Kasumi-1 (cell line): ENCODE measurements at places on chromosomes 6 and 20.

GRCh38 chr6:127345521-127345920 is 2.1 kb upstream of the ECHDC1 start:
- DNase-seq, result no peak

- DNase-seq, result no peak
These were observed 40.5 kb upstream of the VEGFA start for GRCh38 chr6:43729537-43729936.

DNA sequence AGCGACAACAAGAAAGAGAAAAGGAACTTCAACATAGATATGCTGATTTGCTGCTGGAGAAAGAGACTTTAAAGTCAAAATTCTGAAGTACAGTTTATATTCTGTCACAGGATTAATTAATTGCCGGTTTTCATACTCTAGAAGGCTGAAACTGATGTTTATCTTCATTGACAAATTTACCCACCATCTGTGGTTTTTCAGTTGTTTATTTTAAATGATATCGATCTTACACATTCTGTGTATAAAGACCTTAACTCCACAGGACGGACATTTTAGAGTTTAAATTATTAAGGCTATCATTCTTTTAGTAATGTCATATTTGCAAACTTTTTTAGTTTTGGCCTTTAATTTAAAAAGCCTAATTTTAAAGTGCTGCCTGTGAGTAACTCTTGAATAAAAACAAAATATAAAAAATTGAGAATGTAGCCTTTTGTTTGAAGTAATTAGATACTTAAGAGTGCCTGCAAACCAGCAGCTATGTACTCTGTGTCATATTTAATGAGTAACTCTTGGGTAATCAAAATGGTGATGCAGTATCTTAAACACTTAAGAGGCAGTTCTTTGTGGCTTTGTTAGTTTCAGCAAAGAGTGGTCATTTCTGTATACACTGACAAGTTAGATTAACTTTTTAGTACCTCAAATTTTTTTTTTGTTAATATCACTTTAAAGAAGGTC is 59.3 kb downstream of the CDC5L start:
- DNase-seq, result no peak

- DNase-seq, result peak; percentile 64
These were observed 21.4 kb upstream of the TRAM2 start for GRCh38 chr6:52598123-52598823.

DNA sequence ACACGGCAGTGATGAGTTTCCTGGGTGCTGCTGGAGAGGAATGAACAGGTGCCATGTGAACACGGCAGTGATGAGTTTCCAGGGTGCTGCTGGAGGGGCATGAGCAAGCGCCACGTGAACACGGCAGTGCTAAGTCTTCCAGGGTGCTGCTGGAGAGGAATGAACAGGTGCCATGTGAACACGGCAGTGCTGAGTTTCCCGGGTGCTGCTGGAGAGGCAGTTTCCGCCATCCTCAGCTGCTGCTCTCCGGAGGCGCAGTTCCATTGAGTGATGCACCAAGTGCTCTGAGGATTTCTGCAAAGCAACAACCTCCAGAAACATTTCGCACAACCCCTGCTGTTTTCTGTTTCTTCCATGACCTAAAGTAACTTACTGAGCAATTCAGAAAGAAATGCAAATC is 155.4 kb downstream of the SMOC2 start:
- DNase-seq, result no peak

DNA sequence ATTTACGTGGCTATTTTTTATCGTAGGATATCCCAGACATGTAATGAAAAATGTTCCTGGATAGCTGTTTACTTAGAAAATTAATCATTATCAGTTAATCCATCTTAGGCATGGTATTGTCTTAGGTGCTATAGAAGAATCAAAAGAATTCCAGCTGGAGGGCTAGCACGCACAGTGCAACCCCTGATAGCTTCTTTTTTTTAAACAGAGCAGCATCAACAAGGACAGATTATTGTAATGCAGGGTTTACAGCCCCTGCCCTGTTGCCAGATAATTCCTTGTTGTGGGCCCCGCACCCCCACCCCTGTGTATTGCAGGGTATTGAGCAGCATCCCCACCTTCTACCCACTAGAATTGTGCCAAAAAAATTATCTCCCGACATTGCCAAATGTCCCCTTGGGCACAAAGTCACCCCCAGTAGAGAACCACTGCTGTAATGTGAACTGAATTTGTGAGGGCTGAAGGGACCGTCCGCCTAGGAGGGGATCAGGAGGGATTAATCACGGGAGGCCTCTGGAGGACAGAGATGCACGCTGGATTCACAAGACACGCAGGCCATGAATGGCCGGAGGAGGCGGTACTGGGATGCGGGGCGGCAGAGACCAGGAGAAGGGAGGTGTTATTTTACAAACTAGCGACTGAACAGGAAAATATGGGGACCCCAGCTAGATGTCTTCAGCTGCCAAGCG is 174.6 kb downstream of the ZDHHC14 start:
- no peak for DNase-seq

- no peak for DNase-seq
These were observed 16.3 kb downstream of the TRAF3IP2 start for GRCh38 chr6:111589366-111589765.

DNA sequence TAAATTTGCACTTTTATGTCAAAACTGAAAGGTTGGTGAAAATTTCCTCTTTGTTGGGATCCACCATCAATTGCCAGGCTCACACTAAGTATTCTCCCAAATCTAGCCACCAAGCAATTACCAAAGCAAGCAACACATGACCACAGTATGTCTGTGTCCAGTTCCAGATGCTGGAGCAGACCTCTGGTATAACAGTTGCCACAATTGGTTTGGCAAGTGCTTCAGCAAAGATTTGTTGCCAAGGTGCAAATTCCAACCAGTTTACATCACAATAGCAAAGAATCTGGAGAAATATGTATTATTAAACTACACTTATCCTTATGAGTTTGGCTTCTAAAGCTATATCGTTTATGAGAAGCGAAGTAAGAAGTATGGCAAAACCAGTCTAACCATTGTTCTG is 6.4 kb downstream of the GTF2H5 start:
- no peak for DNase-seq

DNA sequence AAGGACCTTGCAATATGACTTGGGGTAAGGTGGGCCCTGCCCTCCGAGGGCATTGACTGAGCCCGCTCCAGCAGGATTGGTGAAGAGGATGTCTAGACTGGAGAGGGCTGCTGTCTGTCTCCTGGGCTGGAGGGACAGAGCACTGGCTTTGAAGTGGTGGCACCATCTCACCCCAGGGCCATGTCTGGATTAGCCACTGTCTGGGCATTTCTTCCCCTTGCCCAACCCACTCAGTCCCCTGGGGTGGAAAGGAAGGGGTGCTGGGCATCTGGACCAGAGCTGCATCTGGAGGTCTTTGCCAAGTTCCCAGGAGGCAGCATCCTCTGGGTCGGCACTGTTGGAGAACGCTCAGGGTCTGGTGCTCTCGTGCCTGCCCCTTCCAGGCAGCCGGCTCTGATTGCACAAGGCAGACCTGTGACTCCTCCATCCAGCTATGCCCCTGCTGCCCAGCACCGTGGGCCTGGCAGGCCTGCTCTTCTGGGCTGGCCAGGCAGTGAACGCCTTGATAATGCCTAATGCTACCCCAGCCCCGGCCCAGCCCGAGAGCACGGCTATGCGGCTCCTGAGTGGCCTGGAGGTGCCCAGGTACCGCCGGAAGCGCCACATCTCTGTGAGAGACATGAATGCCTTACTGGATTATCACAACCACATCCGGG is at the start of gene R3HDML:
R3HDML (plus strand) TSS at position 319 of the 656 bp plus-strand sequence; CDS start at position 434, 115 bp downstream.
- no peak for DNase-seq

DNA sequence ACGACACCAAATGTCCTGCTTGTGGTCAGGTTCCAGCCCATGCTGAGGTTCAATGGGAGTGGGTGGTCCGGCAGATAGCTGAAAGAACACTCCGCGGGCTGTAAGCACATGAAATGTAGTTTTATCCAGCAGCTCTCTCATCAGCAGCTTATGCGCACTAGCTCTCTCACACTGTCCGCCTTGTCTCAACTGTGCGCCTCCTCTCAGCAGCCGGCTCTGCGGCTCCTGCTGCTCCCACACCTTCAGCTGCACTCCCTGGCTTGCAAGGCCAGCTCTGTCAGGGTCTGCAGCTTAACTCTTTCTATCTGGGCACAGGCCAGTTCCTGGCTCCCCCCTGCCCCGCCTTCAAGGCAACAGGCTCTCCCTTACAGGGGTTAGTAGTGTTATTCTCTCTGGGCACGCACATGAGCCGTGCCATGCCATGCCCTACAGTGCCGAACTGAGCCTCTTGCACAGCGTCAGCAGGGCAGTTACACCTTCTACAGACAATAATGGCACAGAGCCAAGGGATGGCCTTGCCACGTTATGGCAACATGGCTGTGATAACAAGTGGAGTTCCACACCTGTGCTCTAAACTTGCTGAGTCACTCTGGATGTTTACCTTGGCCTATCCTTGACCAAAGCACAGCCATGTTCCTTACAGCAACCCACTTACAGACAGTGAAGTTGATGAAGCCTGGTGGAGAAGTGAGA is 84.0 kb upstream of the LRFN2 start:
- no peak for DNase-seq

GRCh38 chr20:25042531-25043498 is 15.1 kb downstream of the ACSS1 start:
- peak; percentile 88 for DNase-seq

- DNase-seq, result peak; percentile 64
These were observed 7.0 kb downstream of the DYNLRB1 start for GRCh38 chr20:34522969-34523871.

DNA sequence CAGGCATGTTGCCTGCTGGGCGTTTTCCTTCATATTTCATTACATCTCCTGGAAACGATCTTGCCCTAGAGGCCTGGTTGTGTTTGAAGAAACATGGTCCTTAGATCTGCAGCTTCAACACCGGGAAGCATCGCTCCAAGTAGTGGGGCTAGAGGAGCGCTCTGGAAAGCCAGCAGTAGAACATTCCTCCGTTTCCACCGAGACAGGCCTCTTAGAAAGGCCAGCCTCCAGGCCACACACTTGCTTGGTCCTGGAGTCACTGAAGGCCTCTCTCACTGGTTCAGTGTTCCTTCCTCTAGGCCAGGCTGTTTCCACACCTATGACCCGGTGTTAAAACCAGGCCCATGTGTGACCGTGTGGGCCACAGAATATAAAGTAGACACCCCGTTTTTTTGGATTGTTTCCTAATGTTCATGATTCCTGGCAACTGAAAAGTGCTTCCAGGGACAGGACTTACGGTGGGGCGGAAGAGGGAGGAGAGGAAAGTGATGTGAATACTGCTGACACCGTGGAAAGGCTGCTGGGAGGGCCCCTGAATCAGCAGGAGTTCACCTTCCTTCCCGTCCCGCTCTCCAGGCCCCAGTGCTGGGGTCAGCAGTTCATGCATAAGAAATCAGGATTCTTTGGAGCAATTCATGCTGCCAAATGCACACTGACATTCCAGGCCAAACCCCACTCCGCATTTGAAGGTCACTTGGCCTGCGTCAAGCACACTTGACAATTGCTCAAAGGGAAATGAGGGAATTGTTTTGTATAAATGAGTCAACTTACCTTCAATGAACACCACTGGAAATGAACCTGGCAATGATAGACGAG is 83.8 kb downstream of the IYD start:
- no peak for DNase-seq

DNA sequence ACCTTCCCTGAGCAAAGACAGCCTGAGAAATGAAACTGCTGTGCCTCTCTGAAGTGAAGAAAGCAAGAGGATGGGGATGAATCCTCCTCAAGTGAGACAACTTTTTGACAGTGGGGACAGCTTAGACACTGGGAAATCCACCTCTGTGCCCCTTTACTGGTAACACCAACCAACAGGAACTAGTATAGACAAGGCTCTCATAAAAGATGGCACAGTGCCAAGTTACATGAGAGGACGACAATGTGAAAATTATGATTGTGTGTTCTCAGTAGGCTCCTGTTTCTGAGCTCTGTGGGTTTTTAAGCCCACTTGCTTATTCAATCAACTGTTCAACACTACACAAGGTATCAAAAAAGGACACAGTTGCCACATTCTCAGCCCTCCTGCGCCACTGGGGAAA is 41.6 kb upstream of the LYRM2 start:
- no peak for DNase-seq

- peak; percentile 84 for DNase-seq
These were observed 59.6 kb upstream of the TAGAP start for GRCh38 chr6:159104163-159104925.

DNA sequence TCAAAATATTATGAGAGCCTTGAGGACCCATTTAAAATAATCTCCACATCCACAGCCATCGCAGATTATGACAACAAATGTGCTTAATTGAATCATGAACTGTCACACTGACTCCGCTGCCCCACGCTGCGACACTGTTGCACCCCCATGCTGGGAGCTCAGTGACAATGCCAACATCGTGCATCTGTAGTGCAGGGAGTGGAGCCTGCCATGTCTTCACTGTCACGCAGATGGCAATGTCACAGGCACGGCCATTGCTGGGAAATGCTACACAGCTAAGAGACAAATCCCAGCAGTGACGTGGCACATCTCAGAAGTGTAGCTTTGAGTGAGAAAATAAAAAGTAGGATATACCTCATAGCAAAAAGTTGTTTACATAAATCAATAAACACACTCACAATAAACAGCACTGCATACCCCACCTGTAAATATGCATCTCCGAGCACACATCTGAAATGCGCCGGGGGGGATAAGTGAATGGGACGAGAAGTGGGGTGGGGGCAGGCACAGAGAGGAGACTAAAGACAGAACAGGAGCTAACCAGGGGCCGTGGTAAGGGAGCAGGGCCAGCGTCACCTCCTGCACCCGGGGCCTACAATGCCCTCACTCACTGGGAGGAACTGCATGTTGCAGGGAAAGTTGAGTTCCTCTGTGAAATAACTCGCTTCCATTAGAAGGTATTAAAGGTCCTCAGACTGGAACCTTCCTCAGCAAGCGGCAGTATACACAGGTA is 349.9 kb downstream of the THBS2 start:
- no peak for DNase-seq

DNA sequence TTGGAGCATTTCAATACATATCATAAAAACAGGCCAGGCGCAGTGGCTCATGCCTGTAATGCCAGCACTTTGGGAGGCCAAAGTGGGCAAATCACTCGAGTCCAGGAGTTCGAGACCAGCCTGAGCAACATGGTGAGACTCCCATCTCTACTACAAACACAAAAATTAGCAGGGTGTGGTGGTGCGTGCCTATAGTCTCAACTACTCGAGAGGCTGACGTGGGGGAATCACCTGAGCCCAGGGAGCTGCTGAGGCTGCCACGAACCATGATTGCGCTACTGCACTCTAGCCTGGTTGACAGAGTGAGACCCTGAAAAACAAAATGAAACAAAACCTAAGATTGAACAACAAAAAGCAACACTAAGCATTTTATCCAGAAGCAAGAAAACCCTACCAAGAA is 47.2 kb downstream of the BACH2 start:
- DNase-seq, result no peak
